ENCODE measurements at places on chromosomes 3 and 15. TPM values are rescaled to one million over a fixed set of nuclear protein-coding genes. Genes with fewer than 3 reads are reported as not detected.

GRCh38 chr3:156443079-156443478 is 111.8 kb downstream of the SSR3 start:
- no peak for DNase-seq

Gene TLR9
- total RNA-seq = not detected

- DNase-seq = peak; percentile 74
Observed at GRCh38 chr3:171380711-171381425, 79.3 kb downstream of the TNIK start.

GRCh38 chr3:188760408-188760807 is 411.4 kb upstream of the TPRG1 start:
- no peak for DNase-seq

Gene TNFSF10
- total RNA-seq = 0.43 TPM

- DNase-seq = no peak
Observed at GRCh38 chr3:197475514-197475913, 80.3 kb downstream of the BDH1 start.

DNA sequence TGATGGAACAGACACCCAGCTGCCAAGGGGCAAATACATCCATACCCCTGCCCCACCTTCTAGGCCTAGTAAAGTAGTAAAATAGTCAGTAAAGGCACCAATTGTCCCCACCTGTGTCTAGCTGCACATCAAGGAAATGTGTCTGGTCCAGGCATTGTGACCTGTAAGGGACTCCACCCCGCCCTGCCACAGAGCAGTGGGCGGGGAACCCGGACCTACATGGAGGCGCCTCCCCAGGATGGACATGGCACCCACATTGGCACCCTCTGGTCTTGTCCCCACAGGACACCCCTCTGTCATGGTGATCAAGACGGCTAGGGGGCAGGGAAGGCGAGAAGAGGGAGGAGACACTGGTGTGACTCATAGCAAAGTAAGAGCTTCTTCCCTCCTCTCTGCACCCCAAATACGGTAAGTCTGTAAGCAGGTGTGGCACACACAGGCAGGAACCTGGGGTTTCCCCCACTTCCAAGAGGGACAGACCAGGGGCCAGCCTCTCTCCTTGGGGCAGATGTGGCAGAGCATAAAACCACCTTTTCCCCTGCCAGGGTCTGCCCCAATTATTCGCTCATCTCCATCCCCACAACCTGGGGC is 13.5 kb upstream of the LINGO1 start:
- DNase-seq = no peak

Gene TFRC
- total RNA-seq = 150 TPM

- DNase-seq = no peak
Observed at GRCh38 chr3:19945969-19946831, 697 bp upstream of the RAB5A start.

- DNase-seq = no peak
Observed at GRCh38 chr3:58200846-58201355, 9.9 kb downstream of the DNASE1L3 start.

DNA sequence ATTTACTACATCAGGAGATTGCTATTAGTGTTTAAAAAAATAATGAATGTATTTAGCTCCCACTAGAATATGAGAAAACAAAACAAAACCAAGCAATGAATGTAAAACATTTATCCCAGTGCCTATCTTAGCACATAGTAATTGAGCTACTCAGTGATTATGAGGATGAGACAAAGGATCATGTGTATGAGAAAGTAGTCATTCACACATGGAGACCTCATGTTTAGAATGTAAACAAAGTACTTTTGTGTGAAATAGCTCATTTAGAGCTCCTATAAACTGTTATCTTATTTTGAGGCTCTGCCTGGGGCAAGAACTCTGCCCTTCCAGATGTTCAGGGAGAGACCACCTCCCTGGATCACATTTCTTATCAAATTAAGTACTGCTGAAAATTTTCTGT is 236.8 kb downstream of the LRRN1 start:
- no peak for DNase-seq

DNA sequence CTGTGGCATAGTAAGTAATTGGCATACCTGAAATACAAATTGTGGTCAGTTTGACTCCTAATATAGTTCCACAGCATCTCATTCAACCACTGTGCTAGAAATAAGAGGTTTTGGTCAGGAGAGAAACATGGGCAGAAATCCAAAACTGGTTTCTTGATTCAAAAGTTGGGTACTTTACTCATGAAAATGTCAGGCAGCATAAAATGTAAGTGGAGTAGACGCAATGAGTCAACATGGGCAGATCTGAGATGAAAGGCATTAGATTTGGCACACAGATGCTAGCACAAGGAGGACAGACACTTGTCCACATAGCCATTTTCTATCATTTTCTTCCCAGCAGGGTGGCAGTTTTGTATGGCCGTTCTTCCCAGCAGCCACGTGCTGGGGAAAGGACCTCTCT is 255.8 kb upstream of the CDIN1 start:
- no peak for DNase-seq

GRCh38 chr15:78212008-78212407 is 22.4 kb downstream of the ACSBG1 start:
- DNase-seq = no peak

DNA sequence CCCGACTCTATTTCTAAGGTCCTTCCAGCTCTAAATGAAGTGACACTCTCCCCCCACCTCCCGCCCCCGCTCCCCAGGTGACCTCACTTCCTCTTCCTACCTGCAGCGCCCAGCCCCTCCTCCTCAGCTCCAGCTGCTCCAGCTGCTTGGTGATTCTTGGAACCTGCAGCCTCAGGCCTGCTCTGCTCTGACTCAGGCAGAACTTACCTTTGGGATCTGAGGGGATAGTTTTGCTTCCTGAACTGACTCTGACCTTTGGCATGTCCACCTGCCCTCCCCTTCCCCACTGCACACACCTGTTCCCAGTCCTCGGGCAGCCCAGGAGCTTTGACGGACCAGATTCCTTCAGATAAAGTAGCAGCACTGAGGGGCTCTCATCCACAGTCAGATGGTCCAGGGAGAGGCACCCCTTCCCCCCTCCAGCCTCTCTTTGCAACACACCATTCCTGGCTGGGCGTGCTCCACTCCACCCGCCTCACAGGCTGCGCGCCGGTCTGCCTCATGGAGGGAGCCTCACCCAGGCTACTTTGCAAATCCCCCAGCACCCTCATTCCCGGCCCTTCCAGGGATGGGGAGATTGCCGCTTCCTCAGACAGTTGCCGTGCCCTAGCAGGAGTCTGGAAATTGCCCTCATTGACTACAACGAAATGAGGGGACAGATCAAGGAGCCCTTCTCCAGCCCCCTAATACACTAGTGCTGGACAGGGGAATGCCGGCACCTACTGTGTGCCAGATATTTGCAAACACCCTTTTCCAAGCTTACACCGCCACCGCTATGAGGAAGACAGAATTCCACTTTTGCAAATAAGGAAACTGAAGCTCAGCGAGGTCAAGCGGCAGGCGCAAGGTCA is 692 bp upstream of the C15orf39 start:
- DNase-seq = peak; percentile 55

GRCh38 chr15:89662893-89663626 is 7.8 kb upstream of the KIF7 start:
- DNase-seq = peak; percentile 90

GRCh38 chr15:37880009-37880834 is 54.2 kb upstream of the TMCO5A start:
- peak; percentile 74 for DNase-seq

- DNase-seq = peak; percentile 79
Observed at GRCh38 chr3:151816091-151816604, 2.2 kb downstream of the AADAC start.

DNA sequence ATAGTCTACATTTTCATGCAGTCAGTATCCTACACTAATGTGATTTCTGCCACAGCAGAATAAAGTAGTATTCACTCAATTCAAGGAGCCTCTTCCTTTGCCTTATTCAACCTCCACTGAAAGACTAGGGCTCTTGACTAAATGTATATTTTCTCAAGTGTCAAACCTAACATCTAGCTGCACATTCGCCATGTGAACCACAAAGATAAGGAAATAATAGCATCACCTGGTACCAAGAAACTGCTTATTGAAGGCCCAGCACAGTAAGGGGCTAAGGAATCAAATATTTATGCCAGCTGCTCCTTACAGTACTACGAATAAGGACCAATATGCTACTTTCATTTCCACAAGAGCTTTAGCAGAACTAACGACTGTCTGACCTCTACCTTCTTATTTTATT is 1.3 kb downstream of the SRP14 start:
- no peak for DNase-seq

Gene LPCAT4
- total RNA-seq = 11.0 TPM
